GM12878 (cell line): ENCODE measurements at places on chromosomes 6 and 20. TPM values are rescaled to one million over a fixed set of nuclear protein-coding genes. Genes with fewer than 3 reads are reported as not detected.

DNA sequence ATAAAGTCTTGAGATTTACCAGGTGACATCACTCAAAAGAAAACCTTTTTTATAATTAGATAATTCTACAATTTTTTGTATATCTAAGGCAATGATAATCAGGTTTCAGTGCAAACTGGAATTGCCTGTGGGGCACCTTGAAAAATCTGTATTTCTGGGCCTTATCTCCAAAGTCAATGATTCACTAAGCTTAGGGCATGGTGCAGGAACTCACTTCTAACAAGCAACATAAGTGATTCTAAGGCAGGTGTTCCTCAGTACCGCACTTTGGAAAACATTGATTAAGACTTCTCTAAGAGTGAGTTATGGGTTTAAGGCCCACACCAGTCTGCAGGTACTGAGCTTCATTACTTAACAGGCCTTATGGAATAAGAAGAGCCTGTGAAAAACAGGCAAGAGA lies 115.3 kb downstream of the COL12A1 start:
- no peak for DNase-seq

DNA sequence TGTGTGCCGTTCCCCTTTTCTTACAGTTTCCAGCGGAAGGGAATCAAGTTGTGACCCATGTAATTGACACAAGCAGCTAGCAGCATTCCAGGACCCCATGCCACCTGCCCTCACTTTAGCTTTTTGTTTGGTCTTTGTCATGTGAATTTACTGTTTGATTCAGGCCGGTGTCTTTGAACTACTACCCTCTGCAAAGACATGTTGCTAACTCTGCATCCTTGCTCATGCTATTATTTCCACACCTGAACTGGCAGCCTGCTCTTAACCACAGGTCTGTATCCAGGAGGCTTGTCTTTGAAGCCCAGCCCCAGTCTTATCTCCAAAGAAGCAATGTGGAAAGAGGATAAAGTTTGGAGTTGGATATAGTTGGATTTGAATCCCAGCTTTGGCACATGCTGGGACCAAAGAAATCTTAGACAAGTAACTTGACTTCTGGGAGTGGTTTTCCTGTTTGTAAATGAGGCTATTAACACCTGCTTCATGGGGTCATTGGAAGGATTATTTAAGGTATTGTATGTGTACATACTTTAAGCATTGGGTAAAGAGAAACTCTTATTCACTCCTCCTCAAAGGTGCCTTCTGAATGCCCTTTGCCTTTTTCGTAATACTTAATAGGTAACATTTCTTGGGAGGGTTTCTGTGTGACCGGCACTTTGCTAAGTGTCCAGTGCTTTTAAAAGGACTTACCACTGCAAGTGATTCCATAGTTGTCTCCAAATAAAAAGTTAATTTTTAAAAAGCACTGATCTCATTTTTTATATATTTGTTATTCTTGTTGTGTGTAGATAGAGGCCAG lies 52.4 kb downstream of the RALY start:
- no peak for DNase-seq

DNA sequence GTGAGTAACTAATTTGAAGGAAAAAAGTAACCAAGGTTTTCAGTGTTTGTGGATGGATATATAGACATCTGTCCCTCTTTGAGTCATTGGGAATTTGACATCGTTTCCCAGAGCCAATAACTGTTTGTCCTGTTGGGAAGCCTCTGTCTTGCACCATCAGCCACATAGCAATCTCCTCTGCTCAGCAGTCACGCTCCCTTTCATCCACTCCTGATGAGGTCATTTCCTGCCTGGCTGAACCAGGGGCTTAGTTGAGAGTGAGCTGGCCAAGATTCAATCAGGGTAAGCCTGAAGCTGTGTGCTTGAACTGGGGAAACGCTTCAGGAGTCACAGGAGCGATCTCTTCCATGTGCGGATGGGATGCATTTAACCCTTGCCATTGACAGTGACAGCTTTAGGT lies 121.5 kb upstream of the FOXQ1 start:
- no peak for DNase-seq

- DNase-seq = no peak
Observed at GRCh38 chr20:13800728-13801134, 15.9 kb downstream of the NDUFAF5 start.

MPIG6B gene
- not detected in 2 replicates for polyA plus RNA-seq

DEF6 gene
- 59.4 and 69.5 TPM in 2 replicates for polyA plus RNA-seq

- DNase-seq = no peak
Observed at GRCh38 chr6:147117011-147117410, 87.2 kb upstream of the STXBP5 start.

- no peak for DNase-seq
Observed at GRCh38 chr6:43290905-43291355, 7.1 kb upstream of the SLC22A7 start.

GRCh38 chr20:33621717-33622400 lies 40.3 kb upstream of the C20orf144 start:
- no peak for DNase-seq

QKI gene
- 4.8 TPM in 2 replicates for polyA plus RNA-seq

STX11 gene
- polyA plus RNA-seq = 35.3 and 37.7 TPM in 2 replicates

DNA sequence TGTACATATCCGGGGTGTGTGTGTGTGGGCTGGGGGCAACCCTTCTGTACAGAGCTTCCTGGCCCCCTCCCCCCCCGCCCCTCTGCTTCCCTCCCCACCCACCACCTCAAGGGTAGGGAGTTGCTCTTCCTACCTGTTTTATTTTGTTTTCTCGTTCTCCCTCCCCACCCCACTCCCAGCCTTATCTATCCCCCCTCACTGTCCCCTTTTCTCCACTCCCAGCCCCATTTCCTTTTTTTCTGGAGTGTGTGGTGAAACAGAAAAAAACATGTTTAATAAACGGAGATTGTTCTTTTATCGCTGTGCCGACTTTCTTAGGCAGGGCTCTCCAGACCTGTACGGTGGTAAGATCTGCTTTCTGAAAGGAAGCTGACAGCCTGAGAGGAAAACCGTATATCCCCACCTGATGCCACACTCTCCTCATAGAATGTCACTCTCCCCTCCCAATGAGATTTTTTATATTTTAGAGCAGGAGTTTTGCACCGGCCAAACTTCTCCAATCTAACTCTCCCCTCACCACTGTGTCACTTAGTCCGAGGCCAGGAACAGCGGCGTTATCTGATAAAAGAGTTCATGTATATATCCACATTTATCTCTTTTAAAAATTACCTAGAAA lies 875 bp upstream of the ZBTB9 start:
- no peak for DNase-seq

GRCh38 chr20:13525225-13525940 lies 113.3 kb downstream of the TASP1 start:
- DNase-seq = no peak

DNA sequence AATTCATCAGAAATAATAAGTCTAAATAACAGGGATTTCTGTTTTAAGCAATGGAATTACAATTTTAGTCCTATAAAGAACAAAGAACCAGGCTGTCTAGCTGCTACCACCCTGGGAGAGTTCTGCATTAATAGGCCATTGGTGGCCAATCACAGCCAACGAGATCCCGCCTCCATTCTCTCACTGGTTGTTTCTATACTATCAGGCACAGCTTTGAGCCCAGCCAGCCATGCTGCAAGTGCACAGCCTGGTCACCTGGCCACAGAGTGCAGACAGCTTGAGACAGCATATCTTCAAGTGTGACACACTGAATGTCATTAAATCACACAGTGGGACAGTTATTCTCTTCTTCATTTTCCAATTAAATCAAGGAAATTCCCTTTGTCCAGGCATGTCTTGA lies 16.1 kb upstream of the RAB22A start:
- no peak for DNase-seq

TPBG gene
- polyA plus RNA-seq = 0.66 and 0.82 TPM in 2 replicates
